ENCODE measurements at places on chromosomes 5 and 9. TPM values are rescaled to one million over a fixed set of nuclear protein-coding genes. Genes with fewer than 3 reads are reported as not detected.

Gene HSD17B3
- total RNA-seq, result not detected

Gene AQP3
- total RNA-seq, result 0.68 TPM

Gene COX7C
- total RNA-seq, result 508 TPM

Gene CD180
- total RNA-seq, result not detected

Gene ETF1
- 77.2 TPM for total RNA-seq

Gene NUTM2G
- not detected for total RNA-seq

Gene KIF24
- 1.8 TPM for total RNA-seq

Gene LCN12
- total RNA-seq, result not detected

Gene UBAC1
- 57.8 TPM for total RNA-seq

Gene ATOSB
- 89.8 TPM for total RNA-seq

Gene SUSD3
- total RNA-seq, result not detected

Gene SPINK13
- total RNA-seq, result not detected
